Panc1 (cell line): ENCODE measurements at places on chromosomes 3 and 15. TPM values are rescaled to one million over a fixed set of nuclear protein-coding genes. Genes with fewer than 3 reads are reported as not detected.

Gene INSYN1
- 2.6 TPM for total RNA-seq

GRCh38 chr3:177647876-177648275 is 450.6 kb upstream of the TBL1XR1 start:
- H3K4me3 ChIP-seq: no peak overlapping the region
- H3K27ac ChIP-seq: no peak overlapping the region
- H3K36me3 ChIP-seq: no peaks in the 10 kb centered on the region
- H3K27me3 ChIP-seq: no peaks in the 10 kb centered on the region
- no peaks in the 10 kb centered on the region for H3K4me1 ChIP-seq

DNA sequence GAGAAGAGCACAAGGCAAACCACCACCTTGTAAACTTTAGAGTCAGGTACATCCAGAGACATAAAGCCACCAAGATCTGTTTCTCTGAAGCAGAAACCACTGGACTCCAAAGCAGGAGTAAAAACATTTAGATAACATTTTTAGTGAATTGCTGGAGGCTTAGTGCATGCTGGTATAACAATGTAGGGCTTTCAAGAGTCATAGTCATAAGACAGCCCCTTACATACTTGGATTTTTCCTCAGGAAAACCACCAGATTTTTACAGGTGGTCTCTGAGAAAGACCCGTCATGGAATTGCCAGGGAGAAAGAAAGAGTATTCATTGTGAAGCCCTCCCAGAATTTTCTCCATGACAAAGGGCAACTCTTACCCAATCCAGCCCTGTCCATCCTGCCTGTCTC is 434.5 kb upstream of the NAALADL2 start:
- H3K36me3 ChIP-seq: no peaks in the 10 kb centered on the region
- H3K4me3 ChIP-seq: no peak overlapping the region
- no peak for DNase-seq

DNA sequence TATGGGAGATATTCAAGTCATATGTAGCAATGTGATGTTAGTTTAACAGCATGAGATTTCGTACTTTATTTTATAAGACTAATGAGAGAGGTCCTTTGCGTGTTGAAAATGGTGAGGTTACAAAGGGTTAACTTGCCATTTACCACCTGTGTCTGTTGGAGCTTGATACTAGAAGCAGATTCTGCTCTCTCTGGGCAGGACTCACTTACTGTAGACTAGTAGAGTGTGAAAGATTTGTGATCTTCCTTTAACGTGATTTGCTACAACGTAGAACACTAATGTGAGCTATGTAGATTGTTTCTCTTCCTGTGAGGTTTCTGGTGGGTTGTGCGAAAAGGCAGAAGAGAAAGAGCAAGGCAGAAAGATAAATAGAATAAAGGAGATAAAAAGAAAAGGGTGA is 1.1 kb downstream of the TP63 start:
- no peak for DNase-seq
- no peaks in the 10 kb centered on the region for H3K36me3 ChIP-seq
- no peaks in the 10 kb centered on the region for H3K4me1 ChIP-seq
- H3K27me3 ChIP-seq: no peaks in the 10 kb centered on the region
- no peak overlapping the region for H3K27ac ChIP-seq

- no peak overlapping the region for H3K27ac ChIP-seq
- H3K4me3 ChIP-seq: no peak overlapping the region
- peaks cover 7% of the 10 kb centered on the region; the same call in 1 of the 2 replicates for H3K4me1 ChIP-seq
- DNase-seq: no peak
Observed at GRCh38 chr3:186454881-186455703, 89.1 kb downstream of the CRYGS start.

Gene PPP2R3A
- total RNA-seq: 8.1 TPM

GRCh38 chr3:184354121-184354728 is 7.2 kb downstream of the CLCN2 start:
- H3K4me3 ChIP-seq: no peak overlapping the region
- H3K27me3 ChIP-seq: no peaks in the 10 kb centered on the region
- H3K27ac ChIP-seq: no peak overlapping the region
- H3K36me3 ChIP-seq: no peaks in the 10 kb centered on the region; the same call in 1 of the 2 replicates
- H3K4me1 ChIP-seq: no peaks in the 10 kb centered on the region
- no peak for DNase-seq

GRCh38 chr3:13325892-13326443 is 94.2 kb downstream of the NUP210 start:
- H3K4me3 ChIP-seq: no peak overlapping the region
- no peaks in the 10 kb centered on the region for H3K27me3 ChIP-seq
- H3K36me3 ChIP-seq: no peaks in the 10 kb centered on the region
- no peak for DNase-seq
- H3K4me1 ChIP-seq: no peaks in the 10 kb centered on the region
- no peak overlapping the region for H3K27ac ChIP-seq

GRCh38 chr3:74814181-74814580 is 199.7 kb upstream of the CNTN3 start:
- H3K4me3 ChIP-seq: no peak overlapping the region
- no peaks in the 10 kb centered on the region for H3K4me1 ChIP-seq
- H3K27ac ChIP-seq: no peak overlapping the region

Gene VEPH1
- total RNA-seq: 0.51 TPM

DNA sequence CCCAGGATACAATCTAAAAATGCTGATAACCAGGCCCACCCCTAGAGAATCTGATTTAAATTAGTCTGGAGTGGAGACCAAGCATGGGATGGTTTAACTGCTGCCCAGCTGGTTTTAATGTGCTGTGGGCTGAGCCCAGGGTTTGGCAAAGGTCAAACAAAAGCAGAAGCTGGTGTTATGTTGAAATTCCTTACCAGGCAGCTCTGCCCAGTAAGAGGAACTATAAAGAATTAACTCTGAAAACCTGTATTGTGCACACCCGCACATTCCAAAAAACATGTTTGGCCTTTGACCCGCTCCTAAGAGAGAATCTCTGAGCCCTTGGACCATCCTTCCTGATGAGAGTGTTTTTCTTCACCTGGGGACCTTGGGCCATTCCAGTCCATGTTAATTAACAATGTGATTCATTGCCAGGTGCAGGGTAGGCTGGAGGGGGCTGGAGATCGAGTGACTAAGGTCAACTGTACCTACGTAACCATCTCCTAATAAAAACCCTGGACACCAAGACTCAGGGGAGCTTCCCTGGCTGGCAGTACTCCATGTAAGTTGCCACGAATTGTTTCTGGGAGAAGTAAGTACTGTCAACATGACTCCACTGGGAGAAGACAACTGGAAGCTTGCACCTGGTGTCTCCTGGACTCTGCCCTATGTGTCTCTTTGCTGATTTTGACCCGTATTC is 10.9 kb downstream of the CCDC13 start:
- no peak overlapping the region for H3K4me3 ChIP-seq
- H3K4me1 ChIP-seq: no peaks in the 10 kb centered on the region
- no peak overlapping the region for H3K27ac ChIP-seq
- no peak for DNase-seq
- H3K27me3 ChIP-seq: no peaks in the 10 kb centered on the region
- H3K36me3 ChIP-seq: no peaks in the 10 kb centered on the region

Gene PTPRG
- total RNA-seq: 0.74 TPM

GRCh38 chr15:94001255-94001801 is 230.0 kb upstream of the MCTP2 start:
- no peak overlapping the region for H3K4me3 ChIP-seq
- H3K27me3 ChIP-seq: no peaks in the 10 kb centered on the region
- no peaks in the 10 kb centered on the region for H3K36me3 ChIP-seq
- no peaks in the 10 kb centered on the region for H3K4me1 ChIP-seq

GRCh38 chr3:156230278-156230900 is 110.0 kb downstream of the KCNAB1 start:
- no peaks in the 10 kb centered on the region for H3K4me1 ChIP-seq
- H3K4me3 ChIP-seq: no peak overlapping the region
- DNase-seq: no peak
- H3K27ac ChIP-seq: no peak overlapping the region

Gene C3orf22
- total RNA-seq: not detected

DNA sequence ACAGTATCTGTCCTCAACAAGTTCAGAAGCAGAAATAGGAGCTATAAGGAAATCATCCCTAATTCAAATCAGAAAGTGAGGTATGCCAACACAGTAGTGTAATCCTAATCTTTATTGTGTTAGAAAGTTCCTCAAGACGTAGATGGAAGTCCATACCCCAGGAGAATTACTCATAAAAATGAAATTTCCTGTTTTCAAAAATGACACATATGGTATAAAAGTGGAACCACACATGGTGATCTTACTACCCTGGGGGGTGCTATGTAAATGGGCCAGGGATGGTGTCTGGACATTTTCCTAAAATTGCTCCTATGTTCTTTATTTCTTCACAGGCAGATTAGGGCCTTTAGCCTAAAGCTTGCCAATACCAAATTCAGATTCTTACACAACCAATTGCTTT is 204.1 kb downstream of the ARRDC4 start:
- H3K4me3 ChIP-seq: no peak overlapping the region
- H3K27ac ChIP-seq: no peak overlapping the region
- DNase-seq: no peak
- no peaks in the 10 kb centered on the region; the same call in 1 of the 2 replicates for H3K27me3 ChIP-seq
- no peaks in the 10 kb centered on the region for H3K4me1 ChIP-seq

DNA sequence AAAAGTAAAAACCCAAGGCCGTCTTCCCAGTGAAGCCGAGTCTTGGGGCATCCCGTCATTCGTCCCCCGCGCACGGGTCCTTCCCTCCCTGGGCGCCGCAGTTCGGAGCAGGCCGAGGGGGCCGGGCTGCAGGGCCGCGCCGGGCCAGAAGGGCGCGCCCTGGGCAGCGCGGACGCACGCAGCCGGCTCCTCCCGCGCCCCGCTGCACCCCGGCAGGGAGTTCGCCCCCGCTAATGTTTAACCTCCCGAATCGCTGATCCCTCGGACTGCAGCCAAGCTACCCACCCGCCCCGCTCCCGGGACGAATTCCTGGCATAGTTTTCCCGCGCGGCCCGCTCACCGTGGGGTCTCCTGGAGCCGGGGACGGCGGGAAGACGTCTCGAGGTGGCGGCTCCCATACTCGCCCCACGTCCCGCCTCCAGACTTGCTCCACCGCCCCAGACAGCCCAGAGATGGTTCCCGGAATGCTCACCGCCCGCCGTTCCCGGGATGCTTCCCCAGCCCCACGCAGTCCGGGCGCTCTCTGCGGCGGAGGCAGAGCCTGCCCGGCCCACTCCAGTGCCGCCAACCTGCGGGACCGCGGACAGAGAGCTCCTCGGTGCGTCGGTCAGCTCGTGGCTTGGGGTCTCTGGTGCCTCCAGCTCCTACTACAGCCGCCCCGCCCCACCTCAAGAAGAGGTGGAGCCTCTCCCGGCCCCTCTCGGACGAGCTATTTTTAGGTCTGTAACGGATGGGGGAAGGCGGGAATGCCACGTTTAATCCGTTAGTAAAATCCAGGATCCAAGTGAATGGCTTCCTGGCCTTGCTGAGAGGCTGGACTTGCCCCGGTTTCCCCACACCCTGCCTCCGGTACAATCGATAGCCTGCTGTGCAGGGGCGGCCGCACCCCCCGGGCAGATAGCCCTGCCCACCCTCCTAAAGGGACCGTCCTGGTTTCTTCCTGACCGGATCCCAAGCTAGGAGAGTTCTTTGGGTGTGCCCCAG is at the start of gene DZIP1L:
Gene DZIP1L, minus strand, starts transcription at position 621 of the 984 bp plus-strand sequence. CDS start 11,637 bp downstream, outside the sequence.
- peak within 1 kb of the TSS; percentile 72 for H3K4me3 ChIP-seq
- H3K36me3 ChIP-seq: no peaks in the 10 kb centered on the region; the same call in 1 of the 2 replicates
- H3K4me1 ChIP-seq: peaks cover 9% of the 10 kb centered on the region
- no peaks in the 10 kb centered on the region for H3K27me3 ChIP-seq
- peak within 1 kb of the TSS; percentile 89 for H3K27ac ChIP-seq

DNA sequence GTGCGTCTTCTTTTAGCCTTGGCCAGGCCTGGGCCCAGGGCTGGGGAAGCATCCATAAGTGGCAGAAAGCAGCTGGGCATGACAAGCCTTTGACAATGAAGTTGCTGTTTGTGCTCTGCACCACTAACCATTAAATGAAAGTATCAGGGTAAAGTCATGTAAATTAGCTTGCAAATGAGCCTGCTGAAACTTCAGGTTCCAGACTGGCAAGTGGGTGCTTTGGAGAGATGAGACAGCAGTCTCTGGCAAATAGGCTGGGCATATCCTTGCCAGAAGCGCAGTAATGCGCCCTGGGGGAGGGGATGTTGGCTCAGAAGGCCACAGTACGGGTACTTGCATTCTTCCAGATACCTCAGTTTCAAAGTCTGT is 40.7 kb downstream of the RAB6B start:
- H3K4me3 ChIP-seq: no peak overlapping the region
- no peaks in the 10 kb centered on the region for H3K27me3 ChIP-seq
- DNase-seq: no peak
- H3K4me1 ChIP-seq: no peaks in the 10 kb centered on the region

DNA sequence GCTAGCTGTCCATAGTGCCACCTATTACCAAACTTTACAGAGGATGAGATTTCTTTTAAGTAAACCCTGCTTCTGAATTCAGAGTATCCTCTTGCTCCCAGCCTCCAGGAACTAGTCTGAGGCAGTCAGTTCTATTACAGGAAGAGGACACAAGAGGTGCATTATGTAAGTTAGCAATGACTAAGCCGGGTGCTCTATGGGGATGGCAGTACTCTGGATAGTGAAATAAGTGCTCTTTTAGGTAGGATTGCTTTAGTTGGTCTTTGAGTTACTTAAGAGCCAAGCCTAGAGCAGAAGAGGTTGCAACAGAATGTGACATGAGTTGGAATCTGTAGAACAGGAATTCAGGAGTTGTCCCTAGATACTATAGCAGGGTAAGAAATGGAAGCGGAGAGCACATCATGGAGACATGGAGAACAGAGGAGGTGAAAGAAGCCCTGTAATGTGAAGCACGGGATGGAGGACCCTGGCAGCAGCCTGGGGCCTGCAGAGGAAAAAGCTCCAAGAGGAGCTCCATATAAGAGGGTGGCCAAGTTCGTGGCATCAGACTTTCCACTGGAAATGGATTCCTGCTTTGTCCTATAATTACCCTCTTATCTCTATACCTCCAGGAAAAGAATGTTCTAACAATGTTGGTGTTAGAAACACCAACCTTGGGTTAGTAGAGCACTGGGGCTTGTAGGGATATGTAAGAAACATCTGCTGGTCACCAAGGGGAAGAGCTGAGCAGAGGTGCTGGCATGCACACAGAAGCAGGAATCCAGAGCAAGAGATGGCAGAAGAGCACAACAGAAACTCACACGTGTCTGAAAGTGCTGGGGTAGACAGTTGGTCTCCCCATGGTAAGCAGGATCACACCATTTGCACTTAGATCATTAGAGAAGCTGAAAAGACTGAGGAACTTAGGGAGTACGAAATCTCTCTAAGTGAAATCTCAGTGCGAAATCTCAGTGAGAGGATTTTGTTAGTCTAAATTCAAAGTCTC is 851.1 kb downstream of the FHIT start:
- DNase-seq: no peak
- H3K36me3 ChIP-seq: no peaks in the 10 kb centered on the region
- H3K4me1 ChIP-seq: no peaks in the 10 kb centered on the region

Gene CLDN16
- not detected for total RNA-seq
